ENCODE measurements at places on chromosomes 11 and 22. TPM values are rescaled to one million over a fixed set of nuclear protein-coding genes. Genes with fewer than 3 reads are reported as not detected.

OR51I1 gene
- polyA plus RNA-seq: not detected

OR5B21 gene
- polyA plus RNA-seq: not detected

C11orf87 gene
- 0.14 TPM for polyA plus RNA-seq

CASP5 gene
- 0.07 TPM for polyA plus RNA-seq

ACTN3 gene
- 0.11 TPM for polyA plus RNA-seq

CD6 gene
- polyA plus RNA-seq: not detected

IFITM1 gene
- polyA plus RNA-seq: 62.1 TPM

DDIAS gene
- polyA plus RNA-seq: 2.9 TPM

MOGAT2 gene
- polyA plus RNA-seq: not detected

SMCO4 gene
- 9.4 TPM for polyA plus RNA-seq

CYP2R1 gene
- 6.5 TPM for polyA plus RNA-seq

RCOR2 gene
- 4.4 TPM for polyA plus RNA-seq

CDC42BPG gene
- 0.04 TPM for polyA plus RNA-seq

SERPING1 gene
- 21.1 TPM for polyA plus RNA-seq

GNG3 gene
- not detected for polyA plus RNA-seq

CXCR5 gene
- polyA plus RNA-seq: not detected

ZMAT5 gene
- polyA plus RNA-seq: 16.4 TPM

PKNOX2 gene
- 3.0 TPM for polyA plus RNA-seq

FAT3 gene
- 0.27 TPM for polyA plus RNA-seq

KRTAP5-1 gene
- polyA plus RNA-seq: not detected

NRGN gene
- polyA plus RNA-seq: 3.4 TPM

HBB gene
- 0.22 TPM for polyA plus RNA-seq

VWA5A gene
- 26.9 TPM for polyA plus RNA-seq

OR10G6 gene
- polyA plus RNA-seq: not detected

RASD2 gene
- polyA plus RNA-seq: 0.41 TPM

C1QTNF5 gene
- polyA plus RNA-seq: 10.9 TPM

SLC25A18 gene
- not detected for polyA plus RNA-seq

CRYBB2 gene
- 1.7 TPM for polyA plus RNA-seq

FERMT3 gene
- 0.72 TPM for polyA plus RNA-seq

CBX6 gene
- 19.8 TPM for polyA plus RNA-seq

CCDC116 gene
- polyA plus RNA-seq: 0.16 TPM

RHOG gene
- polyA plus RNA-seq: 64.6 TPM

PANX3 gene
- not detected for polyA plus RNA-seq

PTGDR2 gene
- polyA plus RNA-seq: 0.84 TPM

CARD16 gene
- 105 TPM for polyA plus RNA-seq

Data from AG04450 (cell line).